Osteoblast (primary cell): ENCODE measurements at places on chromosomes 1 and 21. TPM values are rescaled to one million over a fixed set of nuclear protein-coding genes. Genes with fewer than 3 reads are reported as not detected.

Gene MEX3A
- 0.88 and 1.1 TPM in 2 replicates for total RNA-seq

Gene TRIM46
- total RNA-seq, result 3.2 and 3.3 TPM in 2 replicates

Gene CFAP57
- under 0.01 TPM in 1 of 2 replicates, not detected in the other for total RNA-seq

DNA sequence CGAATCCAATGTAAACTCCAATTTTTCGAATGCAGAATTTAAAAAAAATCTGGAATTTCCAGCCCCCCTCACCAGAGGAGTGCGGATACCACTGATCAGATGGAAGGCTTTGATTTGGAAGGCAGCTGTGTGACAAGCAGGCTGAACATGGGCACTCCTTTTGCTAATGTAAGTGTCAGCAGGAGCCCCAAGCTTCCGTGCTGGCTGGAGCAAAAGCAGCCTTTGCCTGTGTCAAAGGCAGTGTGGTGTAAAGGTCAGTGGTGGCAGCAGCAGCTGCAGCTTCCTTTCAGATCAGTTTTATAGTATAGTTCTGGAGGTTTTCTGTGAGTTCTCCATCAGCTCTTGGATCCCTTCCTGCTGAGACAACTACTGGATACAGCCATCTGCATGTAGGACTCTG is 259.9 kb downstream of the CTH start:
- H3K27ac ChIP-seq, result no peak overlapping the region
- DNase-seq, result no peak
- no peak overlapping the region for H3K4me3 ChIP-seq
- H3K36me3 ChIP-seq, result no peaks in the 10 kb centered on the region
- no peaks in the 10 kb centered on the region for H3K4me1 ChIP-seq
- no peaks in the 10 kb centered on the region for H3K27me3 ChIP-seq

DNA sequence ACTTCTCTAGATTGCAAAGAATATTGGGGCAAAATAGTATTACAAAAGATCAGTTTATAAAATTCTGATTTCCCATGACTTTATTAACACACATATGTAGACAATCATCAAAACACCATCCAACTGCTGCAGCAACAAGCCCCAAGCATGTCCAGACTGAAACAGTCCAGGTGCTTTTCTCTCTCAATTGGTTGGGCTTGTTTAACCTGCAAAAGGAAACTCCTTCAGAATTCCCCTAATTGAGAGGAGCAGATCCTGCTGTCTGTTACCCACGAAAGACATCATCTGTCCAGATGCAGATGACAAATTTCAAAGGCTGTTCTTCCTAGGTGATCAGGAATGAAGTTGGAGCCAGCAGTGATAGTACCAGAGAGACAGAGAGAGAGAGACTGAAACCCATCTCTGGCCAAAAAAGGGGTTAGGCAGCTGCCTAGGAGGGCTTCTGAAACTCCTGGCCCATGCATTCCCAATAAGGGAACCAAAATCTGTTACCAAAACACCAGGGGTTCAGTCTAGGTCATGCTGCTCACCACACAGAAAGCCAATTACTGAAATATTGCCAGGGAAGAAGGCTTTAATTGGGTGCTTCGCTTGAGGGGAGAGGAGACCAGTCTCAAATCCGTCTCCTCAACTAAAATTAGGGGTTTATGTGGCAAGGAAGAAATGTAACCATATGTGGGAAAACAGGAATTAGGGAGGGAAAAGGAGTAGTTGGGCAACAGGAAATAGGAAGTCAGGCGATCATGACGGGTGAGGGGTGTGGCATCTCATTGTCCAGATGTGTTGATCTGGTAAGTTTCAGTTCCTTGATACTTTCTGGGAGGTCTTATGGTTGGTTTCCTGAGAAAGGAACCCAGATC is 34.7 kb upstream of the RGL1 start:
- no peak for DNase-seq
- no peak overlapping the region for H3K27ac ChIP-seq
- no peaks in the 10 kb centered on the region for H3K27me3 ChIP-seq
- no peaks in the 10 kb centered on the region for H3K36me3 ChIP-seq

DNA sequence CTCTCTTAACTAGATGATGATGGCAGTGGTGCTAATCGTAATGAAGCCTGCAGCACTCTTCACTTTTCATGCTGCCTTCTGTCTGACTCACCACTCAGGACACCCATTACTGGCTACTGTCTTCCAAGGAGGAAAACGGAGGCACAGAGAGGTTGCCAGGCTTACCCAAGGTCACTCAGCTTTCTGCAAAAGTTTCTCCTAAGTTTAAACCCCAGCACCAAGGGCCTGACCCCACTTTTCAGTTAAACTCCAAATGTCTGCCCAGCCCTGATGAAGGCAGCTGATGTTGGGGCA is 78.1 kb upstream of the RUNX3 start:
- no peak for DNase-seq
- no peaks in the 10 kb centered on the region for H3K36me3 ChIP-seq
- no peaks in the 10 kb centered on the region for H3K4me1 ChIP-seq
- H3K27me3 ChIP-seq, result peaks cover 31% of the 10 kb centered on the region

DNA sequence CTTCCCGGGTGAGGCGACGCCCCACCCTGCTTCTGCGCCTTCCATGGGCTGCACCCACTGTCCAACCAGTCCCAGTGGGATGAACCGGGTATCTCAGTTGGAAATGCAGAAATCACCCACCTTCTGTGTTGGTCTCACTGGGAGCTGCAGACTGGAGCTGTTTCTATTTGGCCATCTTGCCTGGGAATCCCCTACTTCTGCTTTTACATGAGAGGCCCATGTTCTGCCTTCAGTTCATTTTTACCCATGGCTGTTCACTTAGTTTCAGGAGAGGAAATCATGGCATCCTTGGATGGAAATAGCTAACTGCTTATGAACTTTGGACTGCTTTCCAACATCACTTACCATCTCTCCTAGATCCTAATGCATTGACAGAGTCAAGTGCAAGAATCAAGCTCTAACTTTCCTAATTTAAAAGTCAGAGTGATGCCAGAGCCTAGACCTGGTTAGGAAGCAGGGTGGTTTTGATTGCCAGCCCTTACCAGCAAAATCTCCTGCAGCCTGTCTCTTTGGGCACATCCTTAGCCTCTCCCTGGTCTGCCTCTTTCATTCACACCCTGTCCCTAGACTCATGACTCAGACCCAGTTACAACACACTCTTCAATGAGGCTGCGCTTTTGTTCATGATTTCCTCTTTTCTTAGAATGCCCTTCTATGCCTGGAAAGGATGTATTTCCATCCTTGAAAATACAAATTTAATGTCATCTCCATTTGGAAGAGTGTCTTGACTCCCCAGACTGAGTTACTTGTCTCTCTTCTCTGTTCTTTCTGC is 137.2 kb downstream of the KCTD3 start:
- no peaks in the 10 kb centered on the region for H3K27me3 ChIP-seq
- DNase-seq, result no peak
- H3K27ac ChIP-seq, result no peak overlapping the region
- no peaks in the 10 kb centered on the region for H3K4me1 ChIP-seq
